ENCODE measurements at places on chromosomes 2 and 18.

DNA sequence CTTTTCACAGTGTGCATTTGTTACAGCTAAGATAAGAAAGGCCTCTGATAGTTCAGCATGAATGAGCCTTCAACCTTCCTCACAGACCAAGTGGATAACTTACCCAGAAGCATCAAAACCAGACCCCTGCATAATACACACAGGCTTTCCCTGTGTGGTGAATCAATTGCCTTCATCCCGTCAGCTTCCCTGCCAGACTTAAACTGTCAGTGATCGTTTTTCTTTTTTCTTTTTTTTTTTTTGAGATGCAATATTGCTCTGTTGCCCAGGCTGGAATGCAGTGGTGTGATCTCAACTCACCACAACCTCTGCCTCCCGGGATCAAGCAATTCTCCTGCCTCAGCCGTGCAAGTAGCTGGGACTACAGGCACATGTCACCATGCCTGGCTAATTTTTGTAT, 20.5 kb upstream of the SLC35F5 start:
- no peak for DNase-seq

- DNase-seq: no peak
Measured at GRCh38 chr2:108776475-108776874, 10.1 kb upstream of the CCDC138 start.

GRCh38 chr18:63701952-63702351, 808 bp upstream of the SERPINB11 start:
- no peak for DNase-seq

DNA sequence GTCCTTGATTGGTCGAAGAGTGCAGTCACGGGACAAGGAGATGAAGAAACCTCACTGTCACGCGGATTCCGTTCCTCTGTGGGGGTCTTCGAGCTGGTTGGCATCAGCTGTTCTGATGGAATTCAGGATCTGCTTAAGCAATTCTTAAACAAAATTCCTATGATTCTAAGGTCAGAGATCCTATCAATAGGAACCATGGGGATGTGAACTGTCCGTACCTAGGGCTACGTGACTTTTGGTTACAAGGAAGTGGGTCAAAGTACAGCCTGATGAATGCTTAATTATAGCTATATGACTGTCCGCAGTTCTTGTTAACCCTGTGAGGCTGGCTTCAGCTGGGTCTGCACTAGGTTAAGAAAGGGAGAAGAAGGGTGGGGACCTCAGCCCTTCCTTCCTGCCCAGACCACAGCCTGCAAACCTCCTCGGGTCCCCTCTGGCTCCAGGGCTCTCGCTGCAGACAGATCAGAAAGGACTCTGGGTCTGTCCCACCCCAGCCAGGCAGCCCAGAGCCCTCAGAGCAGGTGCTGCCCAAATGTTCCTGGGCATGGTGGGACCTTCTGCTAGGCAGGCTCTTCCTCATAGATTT, 44.2 kb upstream of the TAF1B start:
- DNase-seq: no peak

- DNase-seq: no peak
Measured at GRCh38 chr2:65634304-65634703, 201.9 kb upstream of the SPRED2 start.

- no peak for DNase-seq
Measured at GRCh38 chr2:210863283-210863682, 306.9 kb downstream of the CPS1 start.

DNA sequence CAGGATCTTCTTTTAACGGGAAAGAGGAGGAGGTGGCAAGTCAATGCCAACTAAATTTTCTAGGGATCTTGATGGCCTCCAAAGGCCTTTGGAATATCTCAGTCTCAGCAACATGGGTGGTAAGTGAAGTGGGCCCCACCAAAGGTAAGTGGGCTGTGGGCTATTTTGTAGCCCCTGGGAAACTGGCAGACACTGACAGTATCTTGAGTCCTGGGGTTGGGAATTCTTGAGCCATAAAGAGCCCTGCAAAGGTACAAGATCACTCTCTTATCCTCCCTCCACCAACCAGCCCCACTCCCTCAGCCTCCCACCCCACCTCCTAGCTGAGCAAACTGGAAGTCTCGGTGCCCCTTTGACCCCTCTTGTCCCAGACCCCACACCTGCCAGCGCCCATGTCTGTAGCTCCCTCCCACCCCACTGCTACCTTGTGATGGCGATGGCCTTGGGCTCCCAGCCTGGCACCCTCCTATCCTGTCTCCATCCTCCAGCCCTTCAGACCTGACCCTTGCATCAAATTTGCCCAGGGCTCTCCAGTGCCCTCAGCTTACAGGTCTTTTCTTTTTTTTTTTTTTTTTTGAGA, 8.5 kb downstream of the ATP6V1B1 start:
- DNase-seq: no peak

GRCh38 chr18:79912409-79912991, 39.0 kb downstream of the SLC66A2 start:
- peak; percentile 6 for DNase-seq

DNA sequence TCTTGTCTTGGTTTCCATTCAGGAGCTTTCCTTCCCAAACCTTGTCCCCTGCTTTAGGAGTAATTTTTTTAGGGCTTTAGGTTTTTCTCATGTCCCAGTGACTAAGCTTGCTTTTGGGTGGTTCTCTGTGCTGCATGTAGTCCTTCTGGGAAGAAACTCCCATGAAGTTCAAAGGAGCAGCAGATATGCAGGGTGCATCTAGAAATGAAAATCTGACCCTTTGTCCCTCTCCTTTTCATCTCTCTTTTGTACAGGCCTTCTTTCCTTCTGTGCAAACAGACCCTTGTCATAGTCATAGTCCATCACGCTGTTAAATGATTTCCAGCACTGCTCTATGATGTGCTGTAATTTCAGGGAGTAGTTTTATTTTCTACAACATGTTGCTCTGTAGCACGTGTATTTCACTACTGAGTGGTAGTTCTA, 20.4 kb downstream of the FMNL2 start:
- DNase-seq: no peak

DNA sequence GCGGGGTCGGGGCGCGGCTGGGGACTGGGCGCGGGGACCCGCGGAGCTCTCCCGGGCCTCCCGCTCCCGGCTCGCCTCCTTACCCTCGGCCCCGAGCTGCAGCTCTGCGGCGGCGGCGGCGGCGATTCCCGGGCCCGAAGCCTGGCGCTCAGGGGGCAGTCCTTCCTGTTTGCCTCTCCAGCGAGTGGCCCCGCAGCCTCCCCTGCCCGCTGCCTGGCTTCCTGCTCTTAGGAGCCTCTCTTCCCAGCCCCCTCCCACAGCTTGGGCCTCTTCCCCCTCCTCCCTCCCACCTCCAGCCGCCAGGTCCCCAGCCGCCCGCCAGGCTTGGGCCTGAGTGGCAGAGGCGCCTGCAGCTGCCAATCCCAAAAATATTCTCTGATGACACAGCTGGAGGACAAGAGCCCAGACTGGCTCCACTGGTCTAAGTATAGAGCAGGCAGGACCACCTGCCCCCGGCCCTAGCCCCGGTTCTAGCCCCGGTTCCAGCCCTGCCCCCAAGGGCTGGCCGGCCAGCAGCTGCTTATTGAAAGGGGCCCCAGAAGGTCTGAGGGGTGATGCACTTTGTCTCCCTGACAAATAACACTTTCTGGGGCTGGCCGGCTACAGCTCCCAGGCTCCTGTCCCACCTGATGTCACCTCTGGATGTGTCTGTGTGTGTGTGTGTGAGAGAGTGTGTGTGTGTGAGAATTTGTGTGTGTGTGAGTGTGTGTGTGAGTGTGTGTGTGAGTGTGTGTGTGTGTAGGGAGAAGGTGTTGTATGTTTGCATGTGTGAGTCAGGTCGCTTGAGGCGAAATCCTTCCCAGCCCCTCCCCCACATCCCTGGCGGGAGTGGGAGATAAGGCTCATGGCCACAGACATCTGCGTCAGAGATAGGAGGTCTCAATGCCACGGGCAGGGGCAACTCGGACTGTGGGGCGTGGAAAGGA, at the start of gene OBSL1:
TSS of gene OBSL1 (minus strand) at position 229 of the 926 bp plus-strand sequence. CDS start 307 bp downstream, outside the sequence.
- DNase-seq: no peak

- DNase-seq: no peak
Measured at GRCh38 chr2:72539071-72539552, 286.7 kb downstream of the EXOC6B start.

- DNase-seq: no peak
Measured at GRCh38 chr2:212683346-212684097, 144.9 kb upstream of the ERBB4 start.

DNA sequence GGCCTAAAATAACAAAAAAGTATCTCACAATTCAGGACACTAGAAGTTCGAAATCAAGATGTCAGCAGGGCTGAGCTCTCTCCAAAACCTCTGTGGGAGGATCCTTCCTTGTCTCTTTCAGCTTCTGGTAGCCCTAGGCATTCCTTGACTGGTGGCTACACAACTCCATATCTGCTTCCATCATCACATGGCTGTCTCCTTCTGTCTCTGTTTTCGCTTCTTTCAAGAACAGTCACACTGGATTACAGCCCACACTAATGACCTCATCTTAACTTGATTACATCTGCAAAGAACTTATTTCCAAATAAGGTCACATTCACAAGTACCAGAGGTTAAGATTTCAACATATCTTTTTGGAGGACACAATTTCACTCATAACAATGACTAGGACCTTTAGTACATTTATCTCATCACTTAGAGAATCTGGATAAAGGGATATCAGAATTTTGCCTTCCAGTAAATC, 275.2 kb downstream of the IRS1 start:
- no peak for DNase-seq

DNA sequence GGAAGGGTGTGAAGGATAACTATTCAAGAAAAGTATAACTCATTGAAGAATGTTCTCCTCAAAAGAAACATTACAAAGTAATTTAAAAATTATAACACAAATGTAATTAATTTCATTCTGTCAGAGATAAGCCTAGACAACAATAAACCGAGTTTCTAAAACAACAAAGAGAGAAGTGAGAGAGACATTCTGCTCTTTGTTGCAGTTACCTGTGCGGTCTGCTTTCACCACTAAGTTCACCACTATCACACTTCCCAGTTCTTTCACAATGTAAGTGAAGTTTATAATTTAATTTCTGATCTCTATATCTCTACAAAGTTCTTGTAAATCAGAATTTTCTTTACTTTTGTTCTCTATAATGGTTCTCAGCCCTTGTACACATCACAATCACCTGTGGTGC, 76.3 kb upstream of the FRZB start:
- DNase-seq: no peak

GRCh38 chr2:207676827-207677354, 34.5 kb upstream of the CCNYL1 start:
- no peak for DNase-seq

GRCh38 chr2:151777487-151777886, 43.2 kb upstream of the NEB start:
- DNase-seq: no peak

- DNase-seq: no peak
Measured at GRCh38 chr2:226427538-226428307, 371.9 kb downstream of the IRS1 start.

Measured in stimulated activated CD4-positive, alpha-beta T cell treated with anti-CD3 and anti-CD28 coated beads, TNF-alpha, amount 100 ng/mL, for 1 hour (primary cell).